ENCODE measurements at places on chromosomes 3 and 15.

GRCh38 chr3:94429517-94429916, 366.7 kb downstream of the NSUN3 start:
- DNase-seq, result no peak

DNA sequence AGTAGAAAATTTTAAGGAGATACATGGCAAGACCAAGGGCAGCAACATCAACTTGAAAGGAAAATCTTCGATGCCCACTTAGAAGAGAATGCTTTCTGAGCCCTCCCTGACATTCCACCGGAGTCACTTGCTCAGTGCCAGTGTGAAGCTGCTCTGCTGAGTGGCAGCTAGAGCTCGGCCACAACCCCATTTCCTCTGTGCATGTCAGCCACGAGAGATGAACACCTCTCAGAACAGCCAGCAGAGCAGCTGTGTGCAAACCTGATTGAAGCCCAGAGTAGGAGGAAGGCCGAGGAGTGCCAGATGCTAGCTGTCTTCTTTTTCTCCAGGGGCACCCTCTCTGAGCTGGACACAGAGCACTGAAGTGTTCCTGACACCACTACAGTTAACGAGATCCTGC, 12.2 kb downstream of the TARS3 start:
- DNase-seq, result no peak

- no peak for DNase-seq
Measured at GRCh38 chr15:79157631-79158592, 67.3 kb upstream of the RASGRF1 start.

DNA sequence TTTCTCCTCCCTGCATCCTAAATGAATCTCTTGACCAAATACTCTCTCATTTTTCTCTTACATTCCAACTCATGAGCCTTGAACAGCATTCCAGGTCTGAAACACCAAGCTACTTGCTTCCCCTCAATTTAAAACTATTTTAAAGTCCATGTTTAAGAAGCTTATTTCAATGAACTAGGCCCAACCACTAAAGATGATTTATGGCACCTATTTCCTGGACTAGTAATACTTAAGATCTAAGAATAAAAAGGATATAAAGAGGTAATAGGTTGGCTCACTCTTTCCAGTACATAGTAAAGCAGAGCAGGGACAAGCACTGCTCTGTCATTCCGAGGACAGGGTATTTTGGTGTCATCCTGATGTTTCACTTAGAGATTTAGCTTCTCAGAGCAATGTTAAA, 219.3 kb upstream of the TMCO5A start:
- no peak for DNase-seq

GRCh38 chr3:35946121-35946853, 307.0 kb downstream of the ARPP21 start:
- DNase-seq, result no peak

DNA sequence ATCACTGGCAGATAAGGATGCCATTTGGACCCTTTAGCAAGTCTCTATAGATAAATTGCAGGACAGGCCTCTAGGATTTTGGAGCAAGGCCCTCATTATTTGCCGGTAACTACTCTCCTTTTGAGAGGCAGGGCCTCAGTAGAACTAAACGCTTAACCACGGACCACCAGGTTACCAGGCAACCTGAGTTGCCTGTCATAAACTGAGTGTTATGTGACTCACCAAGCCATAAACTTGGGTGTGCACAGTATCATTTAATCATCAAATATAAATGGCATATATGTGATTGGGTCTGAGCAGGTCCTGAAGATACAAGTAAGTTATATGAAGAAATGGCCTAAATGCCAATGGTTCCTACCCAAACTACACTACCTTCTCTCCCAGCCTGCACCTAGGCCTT, 93.2 kb downstream of the BCHE start:
- DNase-seq, result no peak

- no peak for DNase-seq
Measured at GRCh38 chr15:55613727-55614126, 25.6 kb upstream of the PYGO1 start.

- peak; percentile 10 for DNase-seq
Measured at GRCh38 chr15:41621200-41622193, 38.7 kb upstream of the MGA start.

DNA sequence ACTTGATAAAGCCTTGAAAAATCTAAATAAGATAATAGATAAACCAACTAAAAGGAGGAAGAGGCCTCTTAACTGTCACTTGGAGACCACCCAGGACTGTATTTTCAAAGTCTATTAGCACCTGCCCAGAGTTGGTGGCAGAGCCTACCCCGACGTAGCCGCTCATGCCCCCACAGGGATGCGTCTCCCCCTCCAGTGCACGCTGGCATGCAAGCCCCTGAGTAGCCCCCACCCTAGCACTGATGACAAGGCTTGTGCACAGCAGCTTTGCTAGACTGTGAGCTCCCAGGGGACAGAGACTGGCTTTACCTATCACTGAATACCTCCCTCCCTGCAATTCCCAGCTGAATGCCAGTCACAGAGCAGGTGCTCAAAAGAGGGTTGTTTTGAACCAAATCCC, 54.1 kb upstream of the HES1 start:
- no peak for DNase-seq

DNA sequence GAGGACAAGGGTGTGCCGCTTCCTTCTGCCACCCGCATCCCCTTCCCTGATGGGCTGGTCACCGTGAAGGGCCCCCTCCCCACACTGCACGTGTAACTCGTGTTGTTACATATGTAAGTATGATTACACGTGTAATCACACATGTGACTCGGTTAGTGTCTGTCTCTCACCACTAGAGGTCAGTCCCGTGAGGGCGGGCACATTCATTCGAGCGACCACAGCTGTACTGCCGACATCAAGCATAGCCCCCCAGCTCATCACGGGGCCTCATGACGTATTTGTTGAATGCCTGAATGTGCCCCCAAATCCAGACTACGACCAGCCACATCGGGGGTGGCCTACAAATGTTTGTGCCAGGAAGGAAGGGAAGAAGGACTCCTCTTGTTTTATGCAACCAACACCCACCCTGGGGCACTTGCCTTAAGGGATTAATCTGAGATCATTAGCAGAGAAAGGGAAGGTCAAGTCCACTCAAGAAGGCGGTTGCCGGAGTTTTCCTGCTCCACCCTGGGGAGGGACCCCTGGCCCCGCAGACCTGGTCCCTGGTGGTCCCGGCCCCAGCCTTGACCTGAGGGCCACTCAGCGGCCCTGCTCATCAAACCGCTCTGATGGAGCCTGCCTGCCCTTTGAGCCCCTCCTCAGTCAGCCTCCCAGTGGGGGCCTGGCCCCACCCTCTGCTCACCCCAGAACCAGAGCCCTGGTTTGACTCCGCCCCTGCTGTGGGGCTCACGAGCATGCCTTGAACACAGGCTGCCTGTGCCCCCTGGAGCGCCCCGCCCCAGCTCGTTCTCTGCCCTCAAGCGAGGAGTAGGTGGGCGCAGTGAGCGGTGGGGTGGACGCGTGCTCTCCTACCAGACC, 52.8 kb downstream of the RGMA start:
- no peak for DNase-seq

- DNase-seq, result no peak
Measured at GRCh38 chr3:18062657-18063025, 320.2 kb upstream of the TBC1D5 start.

DNA sequence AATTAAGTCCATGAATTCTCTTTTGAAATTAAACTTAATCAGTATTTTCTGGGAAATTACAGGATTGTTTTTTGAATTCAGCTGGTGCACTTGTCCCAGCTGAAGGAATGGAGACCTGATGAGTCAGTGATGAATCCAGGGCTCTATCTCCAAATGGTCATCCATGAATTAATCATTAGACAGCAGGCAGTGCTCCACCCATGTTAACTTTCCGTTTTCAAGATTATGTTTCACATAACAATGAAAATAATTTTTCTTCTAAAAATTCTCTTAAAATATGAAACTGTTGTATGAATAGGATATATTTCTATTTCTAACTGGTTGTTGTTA, 13.9 kb upstream of the PAQR9 start:
- DNase-seq, result no peak

DNA sequence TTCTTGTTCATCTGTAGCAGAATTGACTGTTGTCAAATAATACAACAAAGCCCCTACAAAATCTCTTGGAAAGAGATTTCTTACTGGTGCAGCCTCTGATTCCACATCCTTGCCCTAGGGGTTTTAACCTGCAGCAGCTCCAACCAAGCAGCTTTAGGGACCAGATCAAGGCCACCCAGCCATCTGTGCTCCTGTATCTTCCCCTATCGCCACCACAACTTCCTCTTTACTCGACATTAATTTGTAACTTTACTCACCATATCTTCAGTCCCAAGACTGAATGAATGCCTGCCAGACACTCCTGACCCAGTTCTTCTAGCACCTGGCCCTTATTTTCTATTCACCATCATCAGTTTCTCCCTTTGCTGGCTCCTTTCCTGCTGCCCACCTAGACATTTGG, 156.6 kb upstream of the IL12A start:
- peak; percentile 25 for DNase-seq

- DNase-seq, result no peak
Measured at GRCh38 chr3:155492841-155493240, 199.4 kb upstream of the STRIT1 start.

GRCh38 chr3:150388498-150389418, 19.3 kb upstream of the TSC22D2 start:
- no peak for DNase-seq

- no peak for DNase-seq
Measured at GRCh38 chr3:159804726-159805410, 183.8 kb upstream of the IL12A start.

GRCh38 chr15:76139368-76140073, 79.7 kb downstream of the TMEM266 start:
- no peak for DNase-seq

DNA sequence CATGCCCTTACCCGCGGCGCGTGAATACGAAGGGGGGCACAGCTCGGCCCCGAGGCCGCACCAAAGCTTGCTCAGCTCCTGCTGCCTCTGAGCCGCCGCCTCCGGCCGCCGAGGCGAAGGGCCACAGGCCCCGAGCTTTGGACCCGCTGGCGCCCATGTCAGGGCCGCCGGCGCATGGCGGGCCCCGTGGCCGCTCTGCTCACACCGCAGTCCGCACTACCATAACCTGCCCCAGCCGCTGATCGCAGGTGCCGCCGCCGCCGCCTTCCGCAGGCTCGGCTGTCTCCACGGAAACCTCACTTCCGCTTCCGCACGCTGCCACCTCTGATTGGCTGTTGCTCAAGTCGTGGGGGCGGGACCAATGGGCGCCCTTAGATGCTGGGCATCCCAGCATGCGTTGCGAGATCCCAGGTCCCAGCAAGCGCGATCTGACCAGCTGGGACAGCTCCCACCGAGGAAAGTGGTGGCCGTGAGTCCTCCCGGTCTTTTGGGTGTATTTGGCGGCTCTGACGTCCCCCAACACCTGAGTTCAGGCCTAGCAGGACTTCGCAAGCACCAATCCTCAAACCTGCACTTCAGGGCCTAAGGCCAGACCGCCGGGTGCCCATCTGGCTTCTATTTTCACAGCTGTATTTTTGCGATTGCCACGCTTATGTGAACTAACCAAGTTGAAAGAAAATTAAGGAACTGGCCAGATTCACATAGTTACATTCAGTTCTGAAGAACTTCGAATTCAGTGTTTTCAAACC, at the start of gene TUSC2:
Gene TUSC2, minus strand, starts transcription at position 281 of the 749 bp plus-strand sequence. Its CDS starts 124 bp downstream, at position 157.
- DNase-seq, result peak; percentile 82

DNA sequence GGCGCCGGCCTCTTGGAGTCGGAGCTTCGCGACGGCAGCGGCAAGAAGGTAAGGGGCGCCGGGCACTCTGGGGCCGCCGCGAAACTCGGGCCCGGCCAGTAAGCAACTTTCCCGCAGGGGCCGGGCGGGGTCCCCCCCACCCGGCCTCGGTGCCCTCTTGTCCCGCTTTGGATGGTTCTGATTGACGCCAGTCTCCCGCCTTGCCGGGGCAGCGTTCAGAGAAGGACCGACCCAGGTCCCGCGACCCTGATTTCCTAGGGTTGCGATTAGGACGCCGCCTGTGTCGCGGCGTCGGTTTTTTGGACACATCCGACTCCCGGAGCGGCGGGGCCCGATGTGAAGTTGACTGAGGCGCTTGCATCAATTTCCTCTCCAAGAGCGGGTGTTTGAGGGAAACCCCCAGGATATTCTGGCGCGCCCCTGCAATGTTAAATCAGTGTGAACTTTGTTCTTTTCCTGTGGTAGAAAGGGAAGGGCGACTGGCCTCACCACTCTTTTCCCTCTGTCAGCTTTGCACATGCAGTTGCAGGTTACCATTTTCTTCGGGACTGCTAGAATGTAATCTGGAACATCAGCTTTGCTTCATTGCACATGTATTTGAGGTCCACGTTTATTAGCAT, 755 bp downstream of the PDE8A start:
- no peak for DNase-seq

DNA sequence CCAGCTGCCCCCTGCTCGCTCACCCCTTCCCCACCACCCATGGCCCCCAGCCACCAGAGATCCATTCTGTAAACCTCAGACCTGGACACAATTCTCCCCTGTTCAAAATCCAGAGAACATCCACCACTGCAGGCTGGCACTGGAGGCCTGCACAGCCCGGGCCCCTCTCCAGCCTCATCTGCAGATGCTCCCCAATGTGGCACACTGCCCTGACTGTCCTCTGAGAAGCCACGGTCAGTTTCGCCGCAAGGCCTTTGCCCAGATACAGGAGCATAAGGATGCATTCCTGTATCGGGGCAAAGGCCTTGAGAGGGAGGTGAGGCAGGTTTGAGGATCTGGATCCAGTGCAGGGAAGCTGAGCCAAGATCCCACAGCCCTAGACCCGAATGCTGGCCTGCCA, 175.4 kb upstream of the LINGO1 start:
- DNase-seq, result no peak

DNA sequence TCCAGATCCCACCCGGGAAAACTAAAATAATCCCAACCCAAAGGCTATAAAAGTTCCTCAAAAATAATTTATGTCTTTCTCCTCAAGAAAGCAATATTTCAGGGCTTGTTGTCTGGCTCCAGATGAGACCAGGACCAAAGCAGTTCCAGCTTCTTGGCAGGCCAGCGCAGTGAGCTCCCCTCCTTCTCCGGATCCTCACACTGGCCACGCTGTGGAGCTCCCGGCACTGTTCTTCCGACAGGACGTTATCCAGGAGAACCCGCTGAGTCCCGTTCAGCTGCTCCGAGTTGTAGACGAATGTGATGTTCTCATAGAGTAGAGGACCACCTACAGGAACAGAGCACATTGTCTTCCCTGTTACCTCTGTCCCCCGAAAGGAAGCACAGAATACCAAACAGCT, 146.3 kb downstream of the P3H2 start:
- no peak for DNase-seq
